ENCODE measurements at places on chromosomes 2 and 18. TPM values are rescaled to one million over a fixed set of nuclear protein-coding genes. Genes with fewer than 3 reads are reported as not detected.
A peak's percentile ranks its signal among the peaks of the same experiment; 100 is the strongest.

DNA sequence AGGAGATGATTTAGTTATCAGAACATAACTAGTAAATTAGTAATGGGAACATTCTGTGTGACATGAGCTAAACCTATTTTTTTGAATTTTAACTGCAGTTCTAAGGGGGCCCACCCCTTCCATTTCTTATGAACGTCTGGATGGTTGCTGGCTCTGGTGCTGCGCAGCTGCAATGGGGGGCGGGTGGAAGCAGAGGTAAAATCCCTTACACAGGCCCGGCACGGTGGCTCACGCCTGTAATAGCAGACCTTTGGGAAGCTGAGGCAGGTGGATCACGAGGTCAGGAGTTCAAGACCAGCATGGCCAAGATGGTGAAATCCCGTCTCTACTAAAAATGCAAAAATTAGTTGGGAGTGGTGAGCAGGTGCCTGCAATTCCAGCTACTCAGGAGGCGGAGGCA lies 151.5 kb downstream of the GALR1 start:
- no peak for DNase-seq

DNA sequence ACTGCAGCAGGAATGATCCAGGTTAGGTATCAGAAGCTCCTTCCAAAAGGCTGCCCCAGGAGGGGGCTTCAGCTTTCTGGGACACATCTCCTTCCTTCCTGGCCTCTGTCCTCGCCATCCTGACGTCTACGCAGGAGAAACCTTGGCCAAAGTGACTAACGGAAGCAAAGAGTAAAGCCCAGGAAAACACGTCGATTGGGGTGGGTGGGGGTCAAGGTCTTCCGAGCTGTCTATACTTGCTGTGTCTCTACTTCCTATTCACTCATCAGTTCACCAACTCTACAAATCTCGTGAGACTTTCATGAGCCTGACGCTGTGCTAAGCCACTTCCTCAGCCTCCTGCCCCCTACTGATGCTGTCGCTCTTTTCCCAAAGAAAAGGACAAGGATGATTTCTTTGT lies 212.6 kb downstream of the TNS1 start:
- DNase-seq: no peak

GRCh38 chr2:225002039-225002655 lies 40.1 kb downstream of the DOCK10 start:
- peak; percentile 82 for DNase-seq

- DNase-seq: no peak
Observed at GRCh38 chr2:19299032-19299431, 59.4 kb downstream of the OSR1 start.

- DNase-seq: no peak
Observed at GRCh38 chr2:187407407-187408084, 40.5 kb downstream of the CALCRL start.

DNA sequence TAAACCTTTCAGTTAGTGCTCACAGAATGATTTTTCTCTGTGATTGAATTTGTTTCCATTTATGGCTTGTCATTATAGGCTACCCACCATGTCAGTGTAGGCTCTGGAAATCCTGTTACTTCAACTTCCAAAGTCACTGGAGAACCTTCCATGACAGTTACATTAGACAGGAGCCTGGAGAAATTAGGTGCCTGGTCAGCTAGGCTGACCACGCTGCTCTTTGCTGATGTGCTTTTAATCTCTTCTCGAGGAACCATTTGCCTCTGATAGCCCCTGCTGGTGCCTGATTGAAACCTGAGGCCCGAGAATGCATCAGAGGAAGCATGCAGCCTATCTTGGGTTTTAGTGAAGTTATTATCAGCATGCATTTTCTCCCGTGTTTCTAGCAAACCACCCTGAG lies 29.6 kb upstream of the TTN start:
- DNase-seq: no peak

DNA sequence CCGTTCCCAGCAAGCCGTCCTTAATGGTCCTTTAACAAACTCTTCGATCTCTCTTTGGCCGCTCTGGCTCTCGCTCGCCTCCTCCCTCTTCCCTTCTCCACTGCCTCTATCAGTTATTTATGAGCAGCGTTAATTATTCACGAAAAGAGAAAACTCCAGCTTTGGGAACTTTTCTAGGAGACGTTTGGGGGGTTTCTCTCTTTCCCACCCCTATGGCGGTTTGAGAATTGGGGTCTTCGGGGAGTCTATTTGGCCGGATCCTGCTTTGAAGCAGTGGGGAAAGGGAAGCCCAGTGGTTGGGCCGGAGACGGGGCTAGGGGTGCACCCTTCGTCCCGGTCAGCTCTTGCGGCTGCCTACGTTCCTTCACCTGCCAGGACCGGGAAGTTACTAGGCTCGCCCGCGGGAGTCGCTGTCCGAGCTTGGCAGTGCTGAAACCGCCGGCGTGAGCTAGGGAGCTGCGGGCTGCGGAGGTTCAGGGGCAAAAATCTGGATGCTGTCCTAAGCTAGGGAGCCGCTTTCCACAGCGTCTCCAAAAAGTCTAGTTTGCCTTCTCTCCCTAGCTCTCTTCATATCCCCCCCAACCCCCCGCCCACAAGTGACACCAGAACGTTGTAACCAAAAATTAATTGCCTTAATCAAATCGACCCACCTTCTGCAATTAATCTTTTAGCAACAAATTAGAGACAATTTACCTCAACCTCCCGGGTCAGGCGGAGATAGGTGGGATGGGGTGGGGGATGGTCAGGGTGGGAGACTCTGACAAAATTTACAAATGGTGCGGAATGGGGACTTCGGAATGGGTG lies 8.9 kb upstream of the SKOR2 start:
- peak; percentile 9 for DNase-seq

DNA sequence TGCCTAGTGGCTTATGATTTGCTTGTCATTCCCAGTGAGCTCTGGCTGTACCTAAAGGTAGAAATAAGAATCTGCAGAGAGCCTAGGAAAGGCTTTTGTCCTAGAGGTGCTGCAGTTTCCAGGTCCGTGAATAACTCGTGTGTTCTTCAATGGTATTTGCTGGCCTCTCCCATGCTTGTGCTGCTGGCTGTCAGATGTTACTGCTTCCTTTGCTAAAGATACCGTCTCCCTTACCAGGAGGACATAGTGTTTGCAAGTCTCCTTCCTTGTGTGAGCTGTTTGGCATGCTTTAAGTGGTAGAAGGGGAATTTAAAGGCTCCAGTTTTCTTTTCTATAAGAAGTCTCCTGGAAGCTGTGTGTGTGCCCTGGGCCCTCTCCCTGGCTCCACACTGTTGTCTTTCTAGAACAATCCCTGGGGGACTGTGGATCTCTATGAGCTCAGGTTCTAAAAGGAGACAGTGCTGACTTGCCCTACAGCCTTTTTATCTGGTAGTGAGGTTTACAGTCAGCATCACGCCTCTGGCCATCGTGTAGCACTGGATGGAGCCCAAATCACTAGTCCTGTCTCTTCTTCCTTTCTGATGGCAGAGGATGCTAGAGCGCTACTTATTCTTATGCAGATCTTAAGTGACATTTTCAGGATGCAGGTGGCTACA lies 65.8 kb downstream of the RNF144A start:
- DNase-seq: no peak

GRCh38 chr2:96104487-96104861 lies 11.9 kb downstream of the ADRA2B start:
- DNase-seq: no peak

DNA sequence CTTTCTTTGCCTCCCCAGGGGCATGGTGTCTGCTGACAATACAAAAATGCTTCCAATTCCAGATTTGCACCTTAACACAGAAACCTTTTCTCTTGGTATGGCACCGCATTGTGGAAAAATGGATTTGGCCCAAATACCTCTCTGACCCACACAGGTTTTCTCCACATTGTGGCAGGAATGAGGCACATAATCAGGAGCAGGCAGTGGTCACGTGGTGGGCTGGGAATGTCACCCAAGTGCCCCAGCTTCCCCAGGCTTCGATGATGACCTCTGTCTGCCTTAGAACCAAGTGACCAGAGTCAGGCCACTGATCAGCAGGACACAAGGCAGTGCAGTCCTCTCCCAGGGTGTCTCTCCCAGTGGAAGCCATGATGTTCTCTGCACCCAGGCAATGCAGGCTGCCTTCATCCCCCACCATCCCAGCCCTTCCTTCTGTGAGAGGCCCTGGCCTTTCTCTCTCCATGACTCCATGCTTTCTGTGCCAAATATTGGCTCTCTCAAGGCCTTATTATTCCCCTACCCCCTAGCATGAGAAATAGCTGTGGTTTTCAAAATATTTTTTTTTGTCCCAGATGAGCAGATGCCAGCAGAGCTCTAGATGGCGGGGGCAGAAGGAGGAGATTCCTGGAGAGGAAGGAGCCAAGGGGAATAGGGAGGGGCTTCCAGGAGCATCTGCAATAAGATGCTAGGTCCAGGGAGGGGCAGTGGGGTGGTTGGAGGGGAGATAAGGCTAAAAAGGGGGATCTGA lies 198.9 kb downstream of the ACKR3 start:
- DNase-seq: no peak

- no peak for DNase-seq
Observed at GRCh38 chr2:179344970-179345369, 80.3 kb upstream of the SESTD1 start.

GRCh38 chr2:155266583-155266982 lies 568.1 kb downstream of the KCNJ3 start:
- DNase-seq: no peak

GRCh38 chr2:130884503-130884902 lies 47.8 kb downstream of the ARHGEF4 start:
- DNase-seq: no peak

DNA sequence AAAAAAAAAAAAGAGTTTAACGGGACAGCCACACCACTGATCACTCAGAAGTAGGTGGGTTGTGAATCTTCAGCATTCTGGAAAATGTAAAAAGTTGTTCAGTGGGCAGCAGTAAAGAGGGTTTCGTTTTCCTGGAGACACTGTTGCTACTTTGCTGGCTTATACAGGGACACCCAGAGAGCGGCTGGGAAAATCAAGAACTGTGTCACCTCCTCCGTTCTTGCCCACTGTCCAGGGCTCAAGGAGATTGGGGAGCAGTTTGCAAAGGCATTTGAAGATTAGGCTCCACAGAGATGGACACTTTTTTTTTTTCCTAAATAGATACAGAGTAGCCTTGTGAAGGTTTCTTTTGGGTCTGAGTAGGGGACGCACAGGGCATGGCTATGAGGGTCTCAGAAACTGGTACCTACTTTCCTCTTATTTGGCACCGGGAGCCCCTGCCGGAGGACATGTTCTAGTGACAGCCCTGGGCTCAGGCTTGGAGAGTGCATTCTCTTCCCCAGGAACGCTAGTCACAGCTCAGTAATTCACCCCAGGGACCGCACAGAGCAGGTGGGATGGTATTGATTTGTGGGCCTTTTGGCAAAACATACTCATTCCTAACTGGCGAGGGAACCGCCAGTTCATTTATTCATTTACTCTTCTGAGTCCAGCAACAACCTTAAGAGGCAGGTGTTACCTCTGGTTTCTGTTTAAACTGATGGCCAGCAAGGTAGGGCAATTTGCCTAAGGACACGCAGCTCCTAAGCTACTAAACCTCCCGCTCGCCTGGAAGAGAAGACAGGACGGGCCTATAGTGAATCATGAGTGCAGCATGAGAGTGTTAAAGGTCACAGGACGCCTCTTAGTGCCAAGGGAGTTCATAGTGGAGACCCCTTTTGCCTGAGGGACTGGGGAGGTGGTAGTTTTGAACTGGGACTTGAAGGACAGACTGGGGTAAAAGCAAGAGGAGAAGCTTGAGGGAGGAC lies 53.1 kb downstream of the HPCAL1 start:
- no peak for DNase-seq

GRCh38 chr18:47679864-47680263 lies 250.6 kb downstream of the SMAD2 start:
- DNase-seq: no peak

DNA sequence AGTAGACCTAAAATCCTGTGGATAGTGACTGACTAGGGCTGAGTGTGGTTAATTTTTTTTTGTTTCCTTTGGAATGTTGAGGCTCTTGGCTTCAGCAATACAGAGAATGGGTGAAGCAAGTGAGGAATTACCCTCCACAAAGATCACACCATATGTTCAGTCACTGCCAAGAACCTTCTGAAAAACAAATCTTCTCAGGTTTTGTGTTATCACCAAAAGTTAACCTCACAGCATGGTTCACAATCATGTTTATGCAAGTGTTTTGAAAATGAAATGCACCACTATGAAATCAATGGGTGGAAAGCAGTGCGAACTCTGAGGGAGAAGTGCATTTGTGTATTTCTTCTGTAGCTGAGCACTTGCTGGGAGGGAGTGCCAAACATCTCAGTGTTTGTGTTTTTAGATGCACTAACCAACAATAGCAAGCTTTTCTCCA lies 44.4 kb downstream of the SPATS2L start:
- no peak for DNase-seq

DNA sequence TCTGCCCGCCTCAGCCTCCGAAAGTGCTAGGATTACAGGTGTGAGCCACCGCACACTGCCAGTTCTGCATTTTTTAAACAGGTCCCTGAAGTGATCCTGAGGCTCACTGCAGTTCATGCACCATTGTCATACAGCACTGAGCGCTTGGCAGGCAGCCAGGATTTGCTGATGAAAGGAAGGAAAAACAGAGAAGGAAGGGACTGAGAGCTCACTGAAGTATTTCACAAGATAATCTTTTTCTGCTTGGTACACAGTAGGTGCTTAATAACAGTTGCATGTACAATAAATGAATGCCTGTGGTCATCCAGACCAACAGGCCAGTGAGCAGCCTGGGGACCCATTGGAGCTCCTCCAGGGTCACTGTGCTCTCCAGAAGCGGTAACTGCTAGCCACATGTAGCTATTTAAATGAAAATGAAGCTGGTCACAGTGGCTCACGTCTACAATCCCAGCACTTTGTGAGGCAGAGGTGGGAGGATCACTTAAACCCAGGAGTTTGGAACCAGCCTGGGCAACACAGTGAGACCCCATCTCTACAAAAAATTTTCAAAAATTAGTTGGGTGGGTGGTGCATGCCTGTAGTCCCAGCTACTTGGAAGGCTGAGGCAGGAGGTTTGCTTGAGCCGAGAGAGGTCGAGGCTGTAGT lies 33.1 kb upstream of the SMAD7 start:
- DNase-seq: peak; percentile 41

GRCh38 chr2:152171718-152172117 lies 3.8 kb downstream of the STAM2 start:
- no peak for DNase-seq

DNA sequence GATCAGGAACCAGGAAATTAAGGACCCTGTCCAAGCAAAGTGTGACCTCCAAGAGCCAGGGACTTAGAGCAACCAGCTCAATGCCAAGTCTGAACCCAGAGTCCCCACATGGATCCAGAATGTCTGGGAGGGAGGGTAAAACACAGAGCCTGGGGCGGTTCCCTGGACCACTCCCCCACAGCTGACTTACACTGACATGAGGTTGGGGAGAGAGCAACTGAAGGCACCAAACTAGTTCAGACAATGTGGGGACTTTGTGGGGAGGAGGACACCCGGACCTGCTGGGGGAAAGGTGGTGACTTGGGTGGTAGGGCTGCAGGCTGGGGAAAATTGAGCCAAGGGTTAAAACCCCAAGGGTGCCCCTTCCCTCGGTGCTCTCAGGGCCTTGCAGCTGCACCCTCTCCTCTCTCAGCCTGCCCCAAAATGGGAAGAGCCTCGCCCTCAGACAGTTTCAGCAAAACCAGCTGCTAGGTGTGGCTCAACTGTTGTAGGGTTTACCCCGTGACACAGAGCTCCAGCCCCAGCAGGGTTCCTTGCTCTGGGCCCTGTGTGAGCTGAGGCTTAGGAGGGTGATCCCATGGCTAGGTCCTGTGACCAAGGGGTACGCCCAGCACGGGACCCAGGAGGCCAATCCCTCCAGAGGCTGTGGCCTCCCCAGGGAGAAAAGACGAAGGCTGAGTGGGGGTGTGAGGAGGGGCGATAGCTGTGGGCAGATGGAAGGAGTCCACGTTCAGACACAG lies 28.6 kb downstream of the MARCO start:
- no peak for DNase-seq

Gene HDAC4
- 10.4 TPM for total RNA-seq

Gene ING5
- 16.7 TPM for total RNA-seq

Gene LOXL3
- 2.0 TPM for total RNA-seq

Gene MAP2
- total RNA-seq: 11.2 TPM

Gene XDH
- total RNA-seq: not detected

Gene SCN3A
- total RNA-seq: 11.5 TPM

Gene FAM161A
- 0.76 TPM for total RNA-seq

Gene C1QL2
- total RNA-seq: not detected
